ENCODE measurements at places on chromosomes 5 and 9. TPM values are rescaled to one million over a fixed set of nuclear protein-coding genes. Genes with fewer than 3 reads are reported as not detected.

The CXCL14 gene
- 44.9 TPM for polyA plus RNA-seq

The MLLT3 gene
- polyA plus RNA-seq = 35.1 TPM

The SLC31A2 gene
- polyA plus RNA-seq = 3.9 TPM

- no peak for DNase-seq
Measured at GRCh38 chr5:133749331-133749985, 137.1 kb upstream of the FSTL4 start.

GRCh38 chr5:57887851-57888621 is 405.4 kb upstream of the ACTBL2 start:
- peak; percentile 22 for DNase-seq

DNA sequence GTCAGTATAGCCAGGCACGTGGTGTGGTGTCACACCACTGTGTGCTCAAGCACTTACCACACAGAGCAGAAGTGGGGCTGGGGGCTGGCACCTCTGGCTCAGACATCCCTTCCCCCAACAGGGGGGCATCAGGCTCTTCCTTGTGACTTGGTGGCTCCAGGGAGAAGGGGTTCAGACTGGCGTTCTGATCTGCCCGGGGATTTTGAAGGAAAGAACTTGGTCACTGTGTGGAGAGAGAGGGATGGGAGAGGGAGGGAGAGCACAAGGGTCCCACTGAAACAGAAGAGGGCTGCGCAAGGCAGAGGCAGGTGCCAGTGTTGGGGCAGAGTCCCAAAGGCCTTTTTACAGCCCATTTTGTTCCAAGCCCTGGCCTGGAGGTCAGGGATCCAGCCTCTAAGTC is 109.7 kb upstream of the ALDH1B1 start:
- DNase-seq = no peak

DNA sequence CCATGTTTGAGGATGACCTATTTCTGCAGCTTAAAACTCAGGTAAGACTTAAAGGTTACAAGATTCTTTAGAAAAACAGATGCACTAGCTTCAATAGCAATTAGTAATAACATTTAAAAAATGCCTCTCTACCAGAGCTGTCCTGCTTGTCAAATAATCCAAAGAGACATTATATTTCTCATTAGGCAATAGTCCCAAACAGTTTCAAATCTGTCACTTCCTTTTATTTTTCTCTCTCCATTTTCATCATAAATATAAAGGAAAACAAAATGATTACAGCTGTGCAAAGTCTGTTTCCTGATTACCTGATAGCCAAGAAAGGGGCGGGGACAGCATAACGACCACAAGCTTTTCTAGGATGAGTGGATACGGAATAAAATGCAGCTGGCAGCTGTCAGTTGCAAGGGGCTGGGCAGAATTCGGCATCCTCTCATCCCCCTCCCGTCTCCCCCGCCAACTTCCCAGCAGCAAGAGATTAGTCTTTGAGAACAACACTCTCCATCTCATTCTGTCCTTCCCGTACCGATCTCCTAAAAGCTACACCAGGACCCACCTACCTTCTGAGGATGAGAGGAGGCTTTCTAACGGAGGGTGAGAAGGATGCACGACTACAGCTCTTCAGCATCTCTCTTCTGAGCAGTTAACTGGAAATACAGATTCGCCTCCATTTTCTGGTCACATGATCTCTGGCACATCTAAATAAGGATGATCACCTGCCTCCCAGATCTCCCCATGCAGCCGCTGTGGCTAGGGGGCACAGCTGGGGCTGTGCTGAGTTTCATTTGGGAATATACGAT is 72.5 kb upstream of the PCA3 start:
- peak; percentile 18 for DNase-seq

DNA sequence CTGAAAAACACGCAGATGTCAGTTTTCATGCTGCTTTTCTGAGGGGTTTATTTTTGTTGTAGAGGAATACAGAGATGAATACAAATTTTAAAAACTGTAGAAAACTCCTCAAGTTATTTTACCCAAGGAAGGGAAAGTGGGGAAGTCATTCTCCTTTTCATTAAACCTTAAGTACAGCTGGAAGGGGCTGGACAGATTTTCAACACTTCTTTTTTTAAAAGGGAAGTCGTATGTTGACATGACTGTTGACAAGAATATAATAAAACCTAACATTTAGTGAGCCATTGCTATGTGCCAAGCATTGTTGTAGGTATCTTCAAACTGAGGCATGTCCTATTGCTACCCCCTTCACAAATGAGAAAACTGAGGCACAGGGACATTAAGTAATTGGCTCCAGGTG is 235.7 kb upstream of the ELL2 start:
- no peak for DNase-seq

DNA sequence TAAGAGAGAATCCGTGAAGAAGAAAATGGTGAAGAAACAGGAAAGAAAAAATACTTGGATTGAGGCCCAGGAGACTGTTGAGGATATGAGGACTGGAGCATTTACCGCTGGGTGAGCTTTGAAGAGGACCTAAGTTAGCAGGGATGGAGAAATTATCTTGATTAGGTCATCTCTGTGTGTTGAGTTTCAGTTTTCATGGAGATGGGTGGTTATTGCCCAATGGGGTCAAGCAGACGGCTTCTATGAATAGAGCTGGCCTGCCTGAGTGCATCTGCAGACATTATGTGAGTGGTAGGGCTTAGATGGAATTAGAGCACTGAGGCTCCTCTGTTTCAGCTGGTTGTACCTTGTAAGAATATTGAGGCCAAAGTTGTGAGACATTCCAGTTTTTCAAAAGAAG is 245.4 kb upstream of the FBXL7 start:
- DNase-seq = no peak
